Stimulated activated CD4-positive, alpha-beta T cell treated with anti-CD3 and anti-CD28 coated beads, Interleukin-4, amount 100 ng/mL, for 24 hours (primary cell): ENCODE measurements at places on chromosomes 16 and 17.

GRCh38 chr16:1221628-1222552 lies 3.2 kb downstream of the TPSG1 start:
- no peak for DNase-seq

DNA sequence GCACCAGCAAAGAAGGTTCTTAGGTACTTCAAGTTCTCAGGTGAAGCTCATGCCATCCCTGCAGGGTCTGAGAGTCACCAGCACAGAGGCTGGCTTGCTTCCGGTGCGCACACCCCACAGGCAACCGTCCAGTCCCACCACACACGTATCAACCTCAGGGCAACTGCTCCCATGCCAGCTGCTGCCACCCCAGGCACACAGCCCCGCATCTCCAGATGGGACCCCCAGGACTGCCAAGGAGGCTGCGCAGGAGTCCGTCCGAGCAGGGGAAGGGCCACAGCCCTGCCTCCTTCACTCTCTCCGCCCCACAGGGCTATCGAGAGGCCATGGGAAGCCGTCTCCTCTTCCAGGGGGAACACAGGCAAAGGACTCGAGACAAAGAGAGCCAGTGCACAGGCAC lies 13.3 kb downstream of the KIFC3 start:
- no peak for DNase-seq

DNA sequence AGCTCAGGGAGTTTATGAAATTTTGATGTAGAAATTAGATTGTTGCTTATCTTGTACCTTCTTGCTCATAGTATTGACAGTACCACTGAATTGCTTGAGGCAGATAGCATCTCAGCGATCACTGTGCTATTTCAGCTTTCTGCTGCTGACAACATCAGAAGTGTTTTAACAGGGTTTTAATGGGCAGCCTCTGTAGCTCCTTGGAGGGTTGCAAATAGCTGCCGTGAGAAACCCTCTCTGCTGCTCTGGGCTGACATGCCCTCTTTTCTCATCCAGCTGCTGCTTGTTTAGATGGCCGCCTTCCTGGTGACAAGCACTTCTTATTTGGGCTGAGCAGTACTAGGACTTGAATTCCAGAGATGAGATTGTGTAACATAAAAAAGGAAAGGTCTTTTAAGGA lies 180.2 kb upstream of the TBX2 start:
- no peak for DNase-seq

DNA sequence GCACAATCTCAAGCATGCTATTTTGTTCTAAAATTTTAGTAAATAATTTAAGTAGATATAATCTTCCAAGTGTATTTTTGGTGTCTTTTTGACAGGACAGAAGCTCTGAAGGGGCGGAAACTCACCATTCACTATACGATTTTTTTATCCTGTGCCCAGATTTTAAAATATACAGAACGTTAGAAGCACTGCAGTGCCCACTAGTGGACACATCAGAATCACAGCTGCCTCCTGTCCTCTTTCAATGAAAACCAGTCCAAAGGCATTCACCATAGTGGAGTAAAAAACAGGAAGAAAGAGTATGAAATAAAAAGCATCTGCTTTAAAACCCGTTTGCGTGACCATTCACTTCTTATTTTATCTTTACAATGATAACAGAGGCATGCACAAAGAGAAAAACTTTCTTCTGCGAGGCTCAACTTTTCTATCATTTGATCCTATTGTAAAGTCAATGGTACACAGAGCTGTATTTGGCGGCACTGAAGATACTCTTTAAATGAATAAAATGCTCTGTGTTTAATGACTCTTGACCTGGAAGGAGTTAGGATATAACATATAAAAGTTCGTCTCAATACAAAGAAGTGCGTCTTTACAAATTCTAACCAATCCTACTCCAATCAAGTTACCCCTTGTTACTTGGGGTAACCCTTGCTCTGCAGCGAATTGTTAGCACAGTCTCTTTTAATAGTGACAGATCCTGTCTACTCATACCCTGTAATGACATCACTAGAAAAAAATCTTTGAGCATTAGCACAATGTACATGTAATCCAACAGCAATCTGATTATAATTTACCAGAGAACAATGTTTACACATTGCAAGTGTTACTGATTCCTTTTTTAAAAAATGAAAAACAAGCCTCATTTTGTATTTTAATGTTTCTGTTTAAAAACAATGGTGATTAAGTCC lies 339.8 kb upstream of the PSMD7 start:
- peak; percentile 25 for DNase-seq

DNA sequence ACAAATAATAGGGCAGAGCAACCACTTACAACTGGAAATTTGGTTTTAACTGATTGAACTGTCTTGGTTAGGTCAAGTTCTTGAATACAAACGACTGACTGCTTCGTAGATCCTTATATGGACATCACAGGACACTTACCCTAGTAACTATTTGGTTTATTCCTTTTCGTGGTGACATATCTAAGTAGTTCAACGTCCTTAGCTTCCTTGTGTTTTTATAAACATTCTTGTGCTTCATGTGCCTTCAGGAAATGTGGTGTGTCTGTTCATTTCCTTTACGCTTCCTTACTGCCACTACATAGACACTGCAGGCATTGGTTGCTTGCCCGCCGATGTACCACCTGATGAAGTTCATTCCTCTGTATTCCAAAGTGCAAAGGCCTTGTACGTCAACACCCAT lies 59.3 kb downstream of the USP10 start:
- no peak for DNase-seq

- DNase-seq = no peak
Measured at GRCh38 chr17:72735048-72735447, 357.4 kb downstream of the SLC39A11 start.

- no peak for DNase-seq
Measured at GRCh38 chr16:85227946-85228862, 115.9 kb upstream of the CIBAR2 start.

DNA sequence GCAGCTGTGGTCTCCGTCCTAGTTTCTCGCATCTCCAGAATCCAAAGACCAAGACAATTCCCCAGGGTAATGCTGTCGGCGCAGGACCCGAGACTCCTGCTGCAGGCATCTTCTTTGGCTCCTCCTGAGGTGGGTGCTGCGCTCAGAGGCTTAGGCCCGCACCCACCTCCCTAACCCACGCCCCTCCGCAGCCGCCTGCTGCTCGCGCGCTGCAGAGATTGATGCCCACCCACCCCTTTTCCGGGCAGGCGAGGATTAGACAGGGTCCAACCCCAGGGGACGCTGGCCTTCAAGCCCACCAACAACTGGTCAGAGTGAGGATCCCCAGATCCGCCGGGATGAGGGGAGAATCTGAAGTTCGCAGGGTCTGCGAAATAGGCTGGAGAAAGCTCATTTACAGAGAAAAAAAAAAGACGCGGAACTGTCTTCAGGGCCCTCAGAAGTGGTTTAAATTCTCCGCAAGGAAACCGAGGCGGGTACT lies 27.9 kb downstream of the SLFN11 start:
- no peak for DNase-seq
